Endothelial cell (in vitro differentiated cells): ENCODE measurements at places on chromosomes 4 and X. TPM values are rescaled to one million over a fixed set of nuclear protein-coding genes. Genes with fewer than 3 reads are reported as not detected.
A peak's percentile ranks its signal among the peaks of the same experiment; 100 is the strongest.

Gene SETD7
- 8.4 TPM for total RNA-seq

Gene PCDH7
- 6.1 TPM for total RNA-seq

Gene MAOA
- total RNA-seq, result 1.6 TPM

Gene TLR3
- not detected for total RNA-seq

Gene SATL1
- total RNA-seq, result 0.15 TPM

Gene DSPP
- total RNA-seq, result not detected

Gene STK32B
- 0.56 TPM for total RNA-seq

GRCh38 chr4:17251101-17251500 is 260.8 kb downstream of the QDPR start:
- H3K4me1 ChIP-seq, result peaks cover 16% of the 10 kb centered on the region
- H3K4me3 ChIP-seq, result no peak overlapping the region
- no peak for DNase-seq
- no peaks in the 10 kb centered on the region for H3K27me3 ChIP-seq

DNA sequence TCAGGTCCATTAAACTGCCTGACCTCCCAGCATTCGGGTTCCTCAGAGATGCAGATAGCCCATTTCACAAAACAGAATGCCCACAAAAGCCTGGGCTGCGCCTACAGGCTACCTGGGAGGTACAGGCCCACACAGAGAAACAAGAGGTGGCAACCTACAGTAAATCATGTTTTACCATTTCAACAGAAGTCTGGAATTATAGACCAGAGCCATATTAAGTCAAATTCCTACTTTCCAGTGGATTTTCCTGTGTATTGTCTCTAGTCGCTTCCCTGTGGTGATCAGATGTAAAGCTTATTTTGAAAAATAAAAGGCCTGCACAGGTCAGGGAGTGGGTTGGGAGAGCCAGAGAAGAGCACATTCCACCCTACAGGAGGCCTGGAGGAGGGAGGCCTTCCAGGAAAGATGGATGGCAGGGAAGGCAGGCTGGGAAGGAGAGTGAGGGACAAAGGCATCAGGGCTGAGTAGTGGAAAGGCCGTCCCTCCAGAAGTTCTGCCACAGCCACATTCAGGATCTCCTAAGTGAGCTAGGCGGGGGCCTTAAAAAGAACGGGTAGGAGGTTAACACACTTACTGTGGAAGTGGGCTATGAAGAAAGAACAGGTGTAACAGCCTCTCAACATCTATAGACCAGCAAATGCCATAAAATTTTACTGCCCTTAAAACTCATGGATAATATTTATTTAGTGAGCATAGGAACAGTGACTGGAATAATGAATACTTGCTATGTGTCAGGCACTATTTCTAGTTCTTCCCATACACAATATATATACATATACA is 19.0 kb upstream of the USO1 start:
- H3K4me1 ChIP-seq, result peaks cover 9% of the 10 kb centered on the region
- no peak overlapping the region for H3K4me3 ChIP-seq
- peak overlapping the region; percentile 61 for H3K27ac ChIP-seq
- no peak for DNase-seq
- H3K27me3 ChIP-seq, result peaks cover 3% of the 10 kb centered on the region

DNA sequence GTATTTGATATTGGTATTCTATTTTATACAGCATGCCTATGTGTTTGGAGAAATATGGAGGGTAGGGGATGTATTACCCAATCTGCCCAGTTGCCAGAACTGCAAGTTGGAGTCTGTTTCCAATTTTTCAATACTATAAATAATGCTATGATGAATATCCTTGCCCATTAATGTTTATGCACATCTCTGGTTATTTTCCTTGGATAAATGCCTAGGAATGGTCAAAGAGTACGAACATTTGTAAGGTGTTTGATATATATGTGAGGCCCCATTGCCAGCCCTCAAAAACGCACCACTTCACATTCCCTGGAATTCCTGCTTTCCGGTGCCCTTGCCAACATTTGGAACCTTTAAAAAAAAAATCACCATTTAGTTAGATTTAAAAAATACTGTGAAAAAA is 34.3 kb downstream of the CLDN34 start:
- DNase-seq, result no peak
- peaks cover 2% of the 10 kb centered on the region for H3K27me3 ChIP-seq
- H3K4me1 ChIP-seq, result peaks cover 5% of the 10 kb centered on the region
- no peaks in the 10 kb centered on the region for H3K36me3 ChIP-seq
- no peak overlapping the region for H3K4me3 ChIP-seq

DNA sequence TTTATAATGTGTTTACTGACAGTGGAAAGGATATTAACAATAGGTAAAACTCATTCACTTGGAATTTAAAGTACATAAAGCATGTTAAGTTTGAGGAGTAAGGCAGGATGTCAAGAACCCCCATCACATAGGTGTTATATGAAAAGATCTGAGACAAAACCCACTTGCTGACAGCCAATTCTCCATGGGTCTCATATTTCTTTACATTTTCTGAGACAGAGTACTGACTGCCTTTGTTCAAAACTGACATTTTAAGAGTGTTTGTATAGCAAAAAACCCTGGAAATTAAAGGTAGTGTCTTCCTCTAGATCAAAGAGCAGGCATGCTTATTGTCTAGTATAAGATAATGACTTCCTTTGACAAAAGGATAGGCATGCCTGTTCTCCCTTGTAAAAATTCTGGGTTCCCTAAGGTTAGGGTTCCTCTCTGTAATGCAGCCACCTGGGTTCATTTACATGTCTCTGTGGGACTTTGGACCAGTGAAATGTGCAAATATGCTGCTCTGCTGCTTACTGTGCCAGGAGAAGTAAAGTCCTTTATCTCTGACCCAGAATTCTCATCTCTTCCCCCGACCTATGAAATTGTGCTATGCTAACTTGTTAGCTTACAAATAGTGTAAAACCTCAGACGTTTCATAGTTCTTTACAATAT is 123.6 kb downstream of the PCDH18 start:
- no peak for DNase-seq
- no peak overlapping the region for H3K4me3 ChIP-seq
- no peaks in the 10 kb centered on the region for H3K27me3 ChIP-seq

DNA sequence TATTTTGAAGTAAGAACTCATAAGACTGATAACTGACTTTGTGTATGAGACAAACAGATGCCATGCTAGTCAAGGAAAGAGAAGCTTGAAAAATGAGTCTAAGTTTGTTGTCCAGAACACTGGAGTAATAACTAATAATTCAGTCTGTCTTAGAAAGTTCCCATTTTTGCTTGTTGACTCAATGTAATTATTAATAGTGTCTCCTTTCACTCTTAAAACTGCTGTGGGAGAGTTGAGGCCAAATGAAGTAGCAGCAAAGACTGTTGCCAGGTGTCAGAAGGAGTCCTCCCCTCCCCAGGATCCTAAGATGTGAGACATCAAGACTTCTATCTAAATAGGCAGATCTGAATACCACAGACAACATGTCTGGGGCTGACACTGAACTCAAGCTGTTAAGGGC is 20.8 kb upstream of the FAM13A start:
- H3K27me3 ChIP-seq, result no peaks in the 10 kb centered on the region
- peaks cover 16% of the 10 kb centered on the region for H3K36me3 ChIP-seq
- H3K27ac ChIP-seq, result no peak overlapping the region
- H3K4me1 ChIP-seq, result no peaks in the 10 kb centered on the region

GRCh38 chr4:19317377-19317776 is 934.3 kb upstream of the SLIT2 start:
- no peaks in the 10 kb centered on the region for H3K27me3 ChIP-seq
- peaks cover 1% of the 10 kb centered on the region for H3K36me3 ChIP-seq
- peaks cover under 1% of the 10 kb centered on the region for H3K4me1 ChIP-seq
- H3K27ac ChIP-seq, result no peak overlapping the region
- no peak overlapping the region for H3K4me3 ChIP-seq

DNA sequence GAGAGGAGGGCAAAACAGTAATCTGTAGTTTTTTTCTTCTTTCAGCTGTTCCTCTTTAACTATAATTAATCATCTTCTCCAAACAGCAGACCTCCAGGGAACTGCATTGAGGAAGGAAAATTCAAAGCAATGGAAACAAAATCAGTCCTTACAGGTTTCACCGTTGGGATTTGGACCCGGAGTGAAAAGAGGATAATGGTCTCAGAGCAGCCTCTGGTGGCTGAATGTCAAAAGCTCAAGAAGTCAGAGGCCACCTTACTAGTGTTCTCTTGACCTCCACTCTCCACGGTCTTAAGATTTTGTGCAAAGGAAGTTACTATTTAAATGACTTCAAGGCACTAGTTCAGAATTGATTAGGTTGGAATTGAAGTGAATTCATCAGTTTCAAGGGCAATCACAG is 16.0 kb upstream of the MID1 start:
- no peak overlapping the region for H3K4me3 ChIP-seq
- H3K27me3 ChIP-seq, result no peaks in the 10 kb centered on the region
- DNase-seq, result peak; percentile 39
- no peaks in the 10 kb centered on the region for H3K36me3 ChIP-seq
- no peaks in the 10 kb centered on the region for H3K4me1 ChIP-seq

- no peak overlapping the region for H3K4me3 ChIP-seq
- no peak for DNase-seq
- H3K36me3 ChIP-seq, result peaks cover 9% of the 10 kb centered on the region
- H3K27ac ChIP-seq, result no peak overlapping the region
These were observed 3.2 kb downstream of the CENPC start for GRCh38 chr4:67542076-67542475.

DNA sequence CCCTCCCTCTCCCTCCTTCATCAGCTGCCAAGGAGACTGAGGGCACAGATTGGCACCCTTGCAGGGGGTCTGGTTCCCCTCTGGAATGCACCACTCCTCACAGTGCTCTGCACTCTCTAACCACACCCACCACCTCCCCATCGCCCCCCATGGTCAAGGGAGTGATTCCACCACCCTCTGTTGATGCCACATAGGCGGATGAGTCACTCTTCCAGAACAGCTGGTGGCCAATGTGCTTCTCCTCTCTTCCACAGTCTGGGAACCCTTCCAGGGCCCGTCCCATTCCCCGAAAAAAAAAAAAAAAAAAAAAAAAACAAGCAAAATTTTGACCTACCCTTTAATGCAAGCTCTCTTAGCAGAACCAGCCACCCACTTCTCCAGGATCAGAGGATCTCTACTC is 341.3 kb upstream of the KLF3 start:
- H3K27me3 ChIP-seq, result peaks cover 9% of the 10 kb centered on the region
- peak overlapping the region; percentile 7 for H3K4me3 ChIP-seq
- H3K36me3 ChIP-seq, result peaks cover 12% of the 10 kb centered on the region
- no peak overlapping the region for H3K27ac ChIP-seq

DNA sequence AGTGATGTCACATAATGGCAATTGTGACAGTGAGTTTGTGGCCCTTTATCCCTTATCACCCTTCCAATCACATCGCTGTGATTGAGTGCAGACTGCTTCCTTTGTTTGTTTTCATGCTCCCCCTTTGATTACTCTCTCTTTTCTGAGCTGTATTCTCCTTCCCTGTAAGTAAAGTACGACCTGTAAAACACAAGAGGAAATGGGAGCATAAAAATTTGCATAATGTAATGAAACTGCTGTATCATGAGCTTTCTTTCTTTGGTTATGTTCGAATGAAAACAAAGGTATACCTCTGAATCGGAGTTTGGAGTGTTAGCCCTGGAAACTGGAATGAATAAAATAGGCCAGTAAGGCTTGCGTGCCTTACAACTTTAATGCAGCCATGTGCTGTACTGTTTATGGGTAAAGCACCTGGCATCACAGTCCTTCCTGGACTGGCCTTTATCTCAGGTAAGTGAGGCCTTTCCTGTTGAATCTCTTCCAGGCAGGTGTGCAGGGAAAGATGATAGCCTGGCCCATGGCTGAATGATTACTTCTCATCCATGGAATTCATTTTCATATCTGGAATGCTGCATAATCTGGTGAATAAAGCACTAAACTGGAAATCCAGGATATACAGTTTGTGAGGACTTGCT is 26.6 kb upstream of the HS3ST1 start:
- no peak overlapping the region for H3K27ac ChIP-seq
- H3K27me3 ChIP-seq, result peaks cover 2% of the 10 kb centered on the region
- peaks cover 10% of the 10 kb centered on the region for H3K4me1 ChIP-seq

DNA sequence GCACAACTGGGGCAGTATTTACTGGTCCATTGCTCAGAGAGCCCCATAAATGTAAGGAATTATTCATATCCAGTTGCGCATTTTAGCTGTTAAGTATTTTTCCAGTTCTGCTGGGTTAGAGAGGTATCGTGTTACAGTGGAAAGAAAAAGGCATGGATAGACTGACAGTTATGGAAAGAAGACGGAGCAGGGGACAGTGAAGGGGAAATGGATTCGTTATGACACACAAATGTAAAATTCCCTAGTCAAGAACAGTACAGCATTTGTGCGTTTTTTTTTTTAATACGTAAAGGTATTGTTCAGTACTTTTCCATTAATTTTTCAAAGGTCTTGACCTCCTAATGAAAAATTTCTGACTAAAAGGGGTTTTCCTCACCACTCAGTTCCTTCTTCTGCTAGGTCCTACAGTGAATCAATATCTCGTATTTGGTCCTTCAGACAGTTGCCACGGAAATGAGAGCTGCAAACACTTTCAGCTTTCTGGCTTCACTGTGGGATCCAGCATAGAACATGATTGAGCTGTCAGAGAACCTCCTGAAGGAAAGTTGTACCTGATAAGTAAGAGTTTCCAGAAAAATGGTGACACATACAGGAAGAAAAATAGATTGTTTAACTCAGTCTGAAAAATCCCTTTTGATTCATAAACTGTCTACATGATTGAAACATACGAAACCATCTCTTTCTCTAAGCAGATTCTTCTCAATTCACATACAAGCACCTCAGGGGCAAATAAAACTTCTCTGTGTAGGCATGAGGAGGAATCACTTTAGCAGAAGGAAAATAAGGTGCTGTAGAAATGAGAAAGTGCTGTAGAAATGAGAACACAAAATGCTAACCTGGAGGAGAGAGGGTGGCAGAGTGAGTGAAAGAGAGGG is 21.8 kb upstream of the BBS12 start:
- peak overlapping the region; percentile 88 for H3K27ac ChIP-seq
- peaks cover 18% of the 10 kb centered on the region for H3K4me1 ChIP-seq
- peaks cover 2% of the 10 kb centered on the region for H3K27me3 ChIP-seq
- H3K4me3 ChIP-seq, result no peak overlapping the region

- no peak for DNase-seq
- no peak overlapping the region for H3K27ac ChIP-seq
- no peaks in the 10 kb centered on the region for H3K27me3 ChIP-seq
- H3K36me3 ChIP-seq, result no peaks in the 10 kb centered on the region
- H3K4me3 ChIP-seq, result no peak overlapping the region
- no peaks in the 10 kb centered on the region for H3K4me1 ChIP-seq
These were observed 343.9 kb downstream of the UNC5C start for GRCh38 chr4:95204873-95205272.

DNA sequence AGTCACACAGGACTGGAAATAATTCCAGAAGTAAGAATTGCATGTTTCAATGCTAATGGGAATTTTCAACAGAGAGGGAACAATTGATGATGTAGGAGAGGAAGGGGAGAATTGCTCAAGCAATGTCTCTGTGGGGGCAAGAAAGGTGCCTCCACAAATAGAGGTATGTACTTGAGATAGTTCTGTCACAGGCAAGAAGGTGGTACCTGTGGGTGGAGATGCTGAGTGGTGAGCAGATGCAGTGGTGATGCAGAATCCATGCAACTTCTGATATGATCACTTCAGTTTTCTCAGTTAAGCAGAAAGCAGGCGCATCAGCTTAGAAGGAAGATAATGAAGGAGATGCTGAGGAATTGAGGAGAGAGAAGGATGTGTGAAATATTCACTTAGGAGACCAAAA is 55.1 kb upstream of the SEC24B start:
- no peaks in the 10 kb centered on the region for H3K36me3 ChIP-seq
- H3K4me3 ChIP-seq, result no peak overlapping the region
- no peak for DNase-seq
- no peaks in the 10 kb centered on the region for H3K4me1 ChIP-seq
- H3K27ac ChIP-seq, result no peak overlapping the region
- peaks cover 4% of the 10 kb centered on the region for H3K27me3 ChIP-seq
